ENCODE measurements at places on chromosomes 6 and 20.

DNA sequence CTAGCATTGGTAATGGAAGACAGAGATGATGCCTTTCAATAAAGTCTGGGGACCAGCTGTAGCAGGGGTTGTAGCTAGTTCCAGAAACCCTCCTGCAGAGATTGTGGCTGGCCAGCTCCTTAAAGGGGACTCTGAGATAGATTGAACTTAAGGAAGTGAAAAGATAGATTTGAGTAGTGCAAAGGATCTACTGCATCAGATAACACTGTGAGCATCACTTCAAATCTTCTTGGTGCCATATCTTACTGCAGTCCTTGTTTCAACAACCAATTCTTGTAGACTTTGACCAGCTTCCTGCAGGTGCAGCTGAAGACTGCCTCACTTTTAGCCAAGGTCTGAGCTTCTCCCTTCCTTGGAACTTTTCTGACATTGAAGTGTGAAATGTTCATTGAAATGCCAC lies 14.8 kb upstream of the CEP162 start:
- no peak for DNase-seq

DNA sequence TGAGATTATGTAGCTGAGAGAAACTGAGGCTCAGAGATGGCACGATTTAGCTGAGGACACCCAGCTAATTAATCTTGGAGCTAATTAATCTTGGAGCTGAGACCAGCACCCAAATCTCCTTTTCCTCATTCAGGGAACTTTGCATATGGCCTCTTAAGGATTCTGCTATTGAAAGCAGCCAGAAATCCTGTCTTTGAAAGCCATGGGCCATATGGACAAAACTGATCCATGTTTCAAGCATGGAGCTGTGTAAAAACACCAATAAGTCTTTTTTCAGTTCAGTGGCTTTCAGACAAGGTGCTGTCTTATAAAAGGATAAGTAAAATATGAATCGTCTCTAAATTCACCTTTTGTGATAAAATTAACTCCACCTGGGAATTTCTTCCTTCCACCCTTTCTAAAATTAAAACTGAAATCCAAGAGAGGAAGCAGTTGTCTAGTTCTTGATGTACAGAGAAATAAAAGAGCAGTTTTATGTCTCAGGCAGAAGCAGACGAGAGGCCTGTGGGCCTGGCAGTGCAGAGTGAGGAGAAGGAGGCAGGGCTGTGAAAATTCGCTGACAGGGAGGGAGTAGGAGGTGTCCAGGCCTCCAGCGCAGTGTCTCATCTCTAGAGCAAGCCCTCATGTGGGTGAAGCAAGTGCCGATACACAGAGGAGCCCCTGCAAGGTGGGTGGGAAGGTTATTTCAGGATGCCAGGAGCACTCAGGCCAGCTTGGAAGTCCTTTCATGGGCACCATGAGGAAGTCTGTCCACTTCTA lies 266.9 kb downstream of the UST start:
- no peak for DNase-seq

GRCh38 chr6:33980176-33981175 lies 165.4 kb downstream of the GRM4 start:
- no peak for DNase-seq

GRCh38 chr6:134047673-134048072 lies 4.8 kb downstream of the SLC2A12 start:
- no peak for DNase-seq

DNA sequence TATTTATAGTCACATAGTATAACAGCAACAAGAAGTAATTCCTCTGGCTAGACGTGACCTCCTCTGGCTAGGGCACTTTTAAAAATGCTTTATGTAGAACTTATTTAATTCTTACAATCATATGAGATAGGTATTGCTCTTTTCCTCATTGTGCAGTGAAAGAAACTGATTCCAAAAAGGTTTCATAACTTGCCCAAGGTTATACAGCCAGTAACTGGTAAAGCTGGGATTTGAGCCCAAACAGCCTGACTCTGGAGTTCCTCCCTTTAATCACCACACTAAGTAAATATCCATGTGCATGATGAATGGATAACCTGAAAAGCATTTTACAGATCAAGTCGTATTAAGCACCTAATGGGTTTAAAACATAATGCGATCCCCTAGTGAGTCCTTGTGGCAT lies 214.6 kb downstream of the PRL start:
- DNase-seq = no peak

DNA sequence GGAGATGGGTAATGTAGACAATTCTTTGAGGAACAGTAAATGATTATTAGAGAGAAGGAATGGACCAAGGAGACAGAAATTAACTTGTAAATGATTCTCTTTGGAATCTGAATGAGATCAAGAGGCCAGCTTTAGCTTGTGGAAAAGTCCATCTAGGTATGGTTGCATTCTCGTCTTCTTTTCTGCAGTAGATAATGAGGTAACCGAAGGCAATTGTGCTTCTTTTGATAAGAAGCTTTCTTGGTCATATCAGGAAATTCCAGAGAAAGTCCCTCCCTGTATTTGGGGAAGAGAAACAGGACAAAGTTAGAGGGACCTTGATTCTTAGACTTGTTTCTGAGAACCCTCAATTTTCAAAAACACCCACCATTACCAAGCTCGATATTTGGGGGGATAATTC lies 109.1 kb upstream of the PRSS16 start:
- DNase-seq = no peak

- DNase-seq = no peak
These were observed 578.2 kb upstream of the NRSN1 start for GRCh38 chr6:23547851-23548250.
